AG08395 (cell line): ENCODE measurements at places on chromosomes 3 and 15.

DNA sequence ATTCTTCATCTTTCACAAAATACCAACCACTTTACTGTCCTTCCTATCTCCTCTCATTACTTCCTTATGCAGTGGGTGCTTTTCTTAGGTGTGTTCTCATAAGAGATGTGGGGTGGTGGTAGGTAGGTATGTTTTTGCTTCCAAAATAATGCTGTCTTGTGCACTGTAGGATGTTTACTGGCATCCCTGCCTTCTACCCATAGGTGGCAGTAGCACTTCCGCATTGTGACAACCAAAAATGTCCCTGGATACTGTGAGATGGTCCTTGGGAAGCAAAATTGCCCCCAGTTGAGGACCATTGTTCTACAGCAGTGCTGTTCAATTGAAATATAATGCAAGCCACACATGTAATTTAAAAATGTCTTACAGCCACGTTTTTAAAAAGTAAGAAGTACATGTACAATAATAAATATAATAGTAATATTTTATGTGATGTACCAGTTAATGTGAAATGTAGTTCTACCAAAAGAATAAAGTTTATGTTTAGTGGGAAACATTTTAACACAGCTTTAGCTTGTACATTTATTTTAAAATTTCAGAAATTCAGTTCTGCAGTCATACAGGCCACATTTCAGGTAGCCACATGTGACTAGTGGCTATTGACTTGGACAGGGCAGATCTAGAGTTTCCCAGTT lies 75.2 kb downstream of the NEO1 start:
- DNase-seq, result peak; percentile 49

DNA sequence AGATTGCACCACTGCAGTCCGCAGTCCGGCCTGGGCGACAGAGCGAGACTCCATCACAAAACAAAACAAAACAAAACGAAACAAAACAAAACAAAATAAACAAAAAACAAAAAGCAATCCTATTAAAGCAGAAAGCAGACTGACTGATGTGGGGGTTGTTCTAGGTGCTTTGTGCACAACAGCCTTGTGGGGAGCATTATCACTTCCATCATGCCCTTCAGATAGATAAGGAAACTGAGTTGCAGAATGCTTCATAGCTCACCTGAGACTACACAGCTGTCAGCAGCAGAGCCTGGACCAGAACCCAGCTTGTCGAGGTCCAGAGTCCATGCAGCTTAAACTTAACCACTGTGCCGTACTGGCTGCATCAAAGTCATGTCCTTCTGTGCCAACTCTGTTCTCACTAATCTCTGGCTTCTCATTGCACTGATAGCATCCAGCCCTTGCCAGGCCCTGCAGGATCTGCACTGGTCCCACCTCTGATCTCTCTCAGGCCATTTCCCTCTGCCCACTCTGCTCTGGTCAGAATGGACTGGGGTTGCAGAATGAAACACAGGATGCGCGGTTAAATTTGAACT lies 47.6 kb upstream of the MRPS22 start:
- DNase-seq, result no peak

- DNase-seq, result peak; percentile 60
Measured at GRCh38 chr3:30952786-30953185, 58.3 kb upstream of the GADL1 start.

GRCh38 chr3:194971009-194971408 lies 285.3 kb downstream of the FAM43A start:
- DNase-seq, result no peak

GRCh38 chr15:69522361-69522760 lies 69.7 kb downstream of the RPLP1 start:
- no peak for DNase-seq
